ENCODE measurements at places on chromosomes 1 and 21.

DNA sequence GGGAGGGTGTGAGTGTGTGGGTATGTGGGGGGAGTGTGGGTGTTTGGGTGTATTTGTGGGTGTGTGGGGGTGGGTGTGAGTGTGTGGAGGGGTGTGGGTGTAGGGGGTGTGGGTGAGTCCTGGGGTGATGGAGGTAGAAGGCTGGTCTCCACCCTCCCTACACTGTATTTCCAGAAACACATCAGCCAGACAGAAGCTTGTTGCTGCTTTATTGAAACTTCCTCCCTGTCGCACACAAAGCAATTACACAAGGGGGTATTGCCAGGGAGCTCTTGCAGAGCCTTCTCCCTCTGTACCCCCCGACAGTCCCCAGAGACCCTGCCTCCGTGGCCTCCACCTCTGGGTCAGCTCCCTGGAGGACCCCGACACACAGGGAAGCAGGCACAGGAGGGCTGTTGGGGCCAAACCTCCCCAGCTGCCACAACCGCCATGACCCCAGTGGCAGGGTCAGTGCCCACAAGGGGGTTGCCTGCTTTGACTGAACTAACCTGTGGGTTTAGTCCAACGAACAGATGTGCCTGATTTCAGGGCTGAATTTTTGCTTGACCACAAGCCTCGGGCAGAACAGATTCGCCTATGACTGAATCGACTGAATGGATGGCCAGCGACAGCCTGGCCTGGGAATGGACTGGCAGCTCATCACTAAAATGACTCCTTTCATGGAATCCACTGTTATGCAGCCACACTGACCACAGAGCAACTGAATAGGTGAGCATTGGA, 9.1 kb upstream of the MATN1 start:
- DNase-seq = no peak

DNA sequence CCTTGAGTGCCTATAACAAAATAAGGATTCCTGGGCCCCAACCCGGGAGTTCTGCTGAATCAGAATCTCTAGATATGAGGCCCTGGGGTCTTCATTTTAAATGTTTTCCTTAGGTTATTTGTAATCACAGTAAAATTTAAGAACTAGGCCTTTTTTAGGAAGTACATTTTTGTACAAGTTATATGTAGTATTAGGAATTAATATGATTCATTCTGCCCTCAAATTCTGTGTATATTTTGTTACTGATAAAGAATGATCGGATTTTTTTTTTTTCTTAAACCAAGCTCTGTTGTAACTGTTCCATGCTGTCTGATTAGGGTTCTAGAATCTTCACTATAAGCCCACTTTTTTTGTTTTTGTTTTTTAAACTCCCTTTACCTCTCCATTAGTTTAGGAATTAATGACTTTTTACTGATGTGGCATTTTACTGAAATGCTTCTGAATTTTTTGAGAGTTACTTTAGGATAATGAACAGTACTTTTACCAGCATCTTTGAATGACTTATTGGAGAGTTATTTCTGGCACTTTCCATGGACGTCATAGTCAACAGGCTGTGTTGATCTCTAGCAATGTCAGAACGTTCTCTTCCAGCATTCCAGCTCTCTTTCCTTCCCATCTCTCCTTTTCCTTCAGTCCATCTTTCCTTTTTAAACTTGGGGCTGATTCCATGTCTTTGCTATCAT, 48.3 kb downstream of the CLIC4 start:
- no peak for DNase-seq

DNA sequence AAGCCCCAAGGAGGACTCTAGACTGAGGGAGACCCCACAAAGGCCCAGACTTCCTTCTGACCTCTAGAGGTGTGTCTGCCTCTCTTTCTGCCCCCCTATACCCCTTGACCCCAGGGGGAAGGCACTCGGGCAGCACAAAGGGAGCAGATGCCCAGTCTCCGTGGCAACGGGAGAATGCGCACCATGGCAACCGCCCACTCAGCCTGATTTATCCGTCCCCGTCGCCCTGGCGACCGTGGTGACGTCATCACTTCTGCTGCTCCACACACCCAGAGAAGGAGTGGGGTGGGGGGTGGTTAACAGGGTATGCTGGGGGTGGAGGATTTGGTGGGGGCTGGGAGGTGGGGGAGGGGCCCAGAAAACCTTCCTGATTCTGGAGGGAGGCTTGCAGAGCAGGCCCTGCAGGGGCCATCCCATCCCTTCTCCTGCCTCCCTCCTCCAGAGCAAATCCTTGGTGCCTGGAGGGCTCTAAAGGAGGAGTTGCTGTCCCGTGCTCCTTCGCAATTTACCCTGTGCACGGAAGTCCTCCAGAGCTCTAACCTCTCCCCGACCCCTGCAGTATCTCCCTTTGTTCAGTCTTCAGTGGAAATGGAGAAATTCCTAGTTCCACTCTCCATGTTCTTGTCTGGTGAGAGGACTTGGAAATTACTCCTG, 6.3 kb downstream of the CELF3 start:
- DNase-seq = no peak

DNA sequence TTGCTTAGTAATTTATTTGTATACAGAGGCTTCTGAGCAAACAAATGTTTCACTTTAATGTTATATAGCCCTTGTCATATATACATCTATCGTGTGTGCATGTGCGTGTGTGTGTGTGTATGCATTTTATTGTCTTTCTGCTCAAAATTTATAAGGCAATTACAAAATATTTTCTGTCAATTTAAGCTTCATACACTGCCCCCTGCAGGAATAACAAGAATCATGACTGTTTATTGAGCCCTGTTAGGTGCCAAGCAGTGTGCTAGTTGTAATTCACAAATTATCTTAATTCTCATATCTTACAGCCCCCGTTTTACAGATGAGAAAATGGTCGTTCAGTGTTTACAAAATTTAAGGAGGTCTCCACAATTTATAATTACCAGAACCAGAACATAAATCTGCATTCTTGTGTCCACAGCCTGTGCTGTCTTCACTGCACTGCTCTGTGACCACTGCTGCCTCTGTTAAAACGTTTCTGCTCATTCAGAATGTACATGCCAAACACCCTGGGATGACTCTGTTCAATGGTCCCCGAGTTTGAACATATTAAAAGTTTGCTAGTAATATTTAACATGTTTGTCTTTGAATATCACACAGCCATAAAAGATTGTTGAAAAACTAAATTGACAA, 181.3 kb downstream of the ATP6V1G3 start:
- no peak for DNase-seq

All from NCI-H2107 (cell line).